NCI-H524 (cell line): ENCODE measurements at places on chromosomes 6 and 20.
A peak's percentile ranks its signal among the peaks of the same experiment; 100 is the strongest.

DNA sequence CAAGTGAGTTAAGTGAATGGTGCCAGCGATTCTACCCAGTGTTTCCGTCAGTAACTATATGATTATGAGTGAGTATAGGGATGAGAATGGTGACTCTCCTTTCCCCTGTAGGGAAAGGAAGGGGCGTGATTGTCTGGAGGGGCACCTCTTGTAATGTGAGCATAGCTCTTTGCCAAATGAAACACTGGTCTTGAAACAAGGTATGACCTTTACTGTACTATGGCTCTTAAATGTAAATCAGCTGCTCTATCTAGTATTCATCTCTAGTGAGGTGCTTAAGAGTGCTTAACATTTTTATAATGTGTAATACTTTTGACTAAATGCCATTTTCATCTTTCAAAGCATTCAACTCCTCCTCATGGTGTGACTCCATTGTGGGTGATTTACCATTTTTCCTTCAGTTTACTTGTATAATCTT is 11.0 kb downstream of the PANK2 start:
- DNase-seq: no peak

- DNase-seq: peak; percentile 93
Measured at GRCh38 chr20:57835588-57836455, 126.0 kb upstream of the PMEPA1 start.

DNA sequence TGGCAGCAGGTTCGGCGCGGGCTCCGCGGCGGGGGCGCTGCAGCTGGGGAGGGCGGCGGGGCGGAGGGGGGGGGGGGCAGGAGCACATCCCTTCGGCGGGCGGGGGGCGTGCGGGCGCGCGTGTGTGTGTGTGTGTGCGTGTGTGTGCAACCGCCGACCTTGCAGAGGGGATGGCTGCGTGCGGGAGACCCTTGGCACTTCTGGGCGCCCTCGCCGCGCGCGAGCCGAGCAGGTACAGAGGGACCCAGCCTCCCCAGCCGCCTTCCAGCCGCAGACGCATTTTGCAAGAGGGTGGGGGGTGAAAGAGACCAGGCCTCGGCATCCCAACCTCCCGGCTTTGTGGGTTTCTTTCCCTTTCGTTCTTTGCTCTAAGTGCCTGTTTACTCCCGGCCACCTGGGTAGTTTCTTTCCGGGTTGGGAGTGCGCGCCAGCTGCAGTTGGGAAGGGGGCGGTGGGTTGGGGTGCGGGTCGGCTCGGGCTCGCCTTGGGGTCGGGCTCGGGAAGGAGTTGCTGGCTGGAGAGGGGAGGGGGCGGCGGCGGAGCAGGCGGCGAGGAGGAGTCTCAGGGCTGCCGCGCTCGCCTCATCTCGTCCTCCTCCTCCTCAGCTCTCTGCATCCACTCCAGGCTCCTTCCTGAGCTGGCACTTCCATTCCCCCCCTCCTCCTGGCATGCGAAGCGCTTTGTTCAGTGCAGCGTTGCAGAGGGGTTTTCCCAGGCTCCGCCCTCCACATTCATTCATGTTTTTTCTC is 620 bp downstream of the HIVEP1 start:
- peak; percentile 77 for DNase-seq

DNA sequence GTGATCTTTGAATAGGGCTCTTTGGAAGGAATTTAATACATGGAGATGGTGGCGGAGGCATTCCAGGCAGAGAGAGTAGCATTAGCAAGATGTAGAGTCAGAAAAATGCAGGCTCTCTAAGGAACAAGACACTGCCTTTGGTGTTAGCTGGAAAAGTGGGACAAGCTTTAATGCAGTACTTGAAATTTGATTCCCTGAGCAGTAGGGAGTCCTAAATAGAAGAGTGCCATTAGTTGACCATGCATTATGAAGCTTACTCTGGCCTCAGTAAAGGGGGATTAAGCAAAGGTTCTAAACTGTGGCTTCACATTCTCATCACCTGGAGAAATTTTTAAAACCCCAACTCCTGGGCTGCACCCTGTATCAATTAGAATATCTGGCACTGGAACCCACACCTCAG is 494.8 kb upstream of the SOX4 start:
- peak; percentile 8 for DNase-seq

GRCh38 chr6:5302220-5302946 is 41.1 kb downstream of the FARS2 start:
- peak; percentile 48 for DNase-seq

DNA sequence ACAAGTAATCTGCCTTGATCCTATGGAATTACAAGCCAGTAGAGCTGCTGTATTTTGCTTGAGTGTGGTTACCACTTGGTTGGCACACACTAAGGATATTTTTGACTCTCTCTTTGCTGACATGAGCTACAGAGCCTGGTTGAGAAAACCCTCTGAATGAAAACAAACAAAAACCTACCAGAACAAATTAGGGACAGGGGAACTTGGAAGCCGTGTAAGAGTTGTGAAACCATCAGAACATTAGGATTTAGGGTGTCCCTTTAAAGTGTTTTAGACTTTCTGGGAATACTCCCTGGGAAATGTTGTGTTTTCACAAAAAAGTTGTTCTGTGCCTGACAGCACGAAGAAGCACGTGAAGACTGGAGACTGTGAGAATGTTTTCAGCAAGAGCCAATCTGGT is 20.5 kb upstream of the PDE7B start:
- no peak for DNase-seq

DNA sequence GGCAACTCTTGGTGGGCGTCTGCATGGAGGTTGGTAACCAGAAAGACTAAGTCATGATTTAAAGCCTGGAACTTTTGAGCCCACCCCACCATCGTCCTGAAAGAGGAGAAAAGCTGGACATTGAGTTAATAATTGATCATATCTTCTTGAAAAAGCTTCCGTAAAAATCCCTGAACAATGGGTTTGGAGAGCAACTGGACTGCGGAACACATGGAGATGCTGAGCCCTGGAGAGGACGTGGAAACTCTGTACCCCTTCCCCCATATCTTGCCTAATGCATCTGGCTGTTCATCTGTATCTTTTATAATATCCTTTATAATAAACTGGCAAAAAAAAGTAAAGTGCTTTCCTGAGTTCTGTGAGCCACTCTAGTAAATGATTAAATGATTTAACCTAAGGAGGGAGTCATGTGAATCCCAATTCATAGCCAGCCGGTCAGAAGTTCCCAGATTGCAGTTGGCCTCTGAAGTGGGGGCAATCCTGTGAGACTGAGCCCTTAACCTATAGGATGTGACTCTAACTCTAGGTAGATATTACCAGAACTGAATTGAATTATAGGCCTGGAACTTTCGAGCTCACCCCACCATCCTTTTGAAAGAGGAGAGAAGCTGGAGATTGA is 26.5 kb upstream of the LGSN start:
- no peak for DNase-seq

- DNase-seq: no peak
Measured at GRCh38 chr6:167090171-167090570, 32.7 kb upstream of the CCR6 start.

DNA sequence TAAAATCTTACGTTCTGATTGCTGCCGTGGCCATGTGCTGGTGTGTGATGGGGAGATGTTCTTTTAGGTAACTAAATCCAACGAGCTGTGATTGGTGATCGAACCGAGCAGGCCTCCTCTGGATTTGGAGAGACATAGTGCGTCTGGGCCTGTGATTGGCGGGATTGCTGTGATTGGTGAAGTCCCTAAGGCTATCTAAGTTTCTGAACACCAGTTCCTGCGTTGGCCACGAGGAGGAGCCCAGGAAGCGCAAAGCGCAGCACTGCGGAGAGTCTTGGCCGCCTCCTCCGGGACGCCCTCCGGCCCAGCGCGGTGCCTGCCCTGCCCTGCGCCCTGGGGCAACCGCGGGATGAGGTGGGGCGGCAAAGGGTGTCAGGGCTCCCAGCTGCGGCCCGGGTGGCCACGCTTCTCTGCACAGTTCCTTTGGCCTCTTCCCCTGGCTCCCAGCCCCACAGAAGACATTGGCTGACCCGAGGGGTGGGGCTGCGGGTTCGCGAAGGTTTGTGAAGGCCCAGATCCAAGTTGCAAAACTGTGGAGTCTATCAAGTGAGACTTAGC is 33.0 kb downstream of the HNF4A start:
- peak; percentile 64 for DNase-seq

GRCh38 chr6:81792826-81793225 is 40.3 kb upstream of the TENT5A start:
- no peak for DNase-seq

GRCh38 chr6:39279539-39279938 is 34.7 kb downstream of the KCNK17 start:
- no peak for DNase-seq

DNA sequence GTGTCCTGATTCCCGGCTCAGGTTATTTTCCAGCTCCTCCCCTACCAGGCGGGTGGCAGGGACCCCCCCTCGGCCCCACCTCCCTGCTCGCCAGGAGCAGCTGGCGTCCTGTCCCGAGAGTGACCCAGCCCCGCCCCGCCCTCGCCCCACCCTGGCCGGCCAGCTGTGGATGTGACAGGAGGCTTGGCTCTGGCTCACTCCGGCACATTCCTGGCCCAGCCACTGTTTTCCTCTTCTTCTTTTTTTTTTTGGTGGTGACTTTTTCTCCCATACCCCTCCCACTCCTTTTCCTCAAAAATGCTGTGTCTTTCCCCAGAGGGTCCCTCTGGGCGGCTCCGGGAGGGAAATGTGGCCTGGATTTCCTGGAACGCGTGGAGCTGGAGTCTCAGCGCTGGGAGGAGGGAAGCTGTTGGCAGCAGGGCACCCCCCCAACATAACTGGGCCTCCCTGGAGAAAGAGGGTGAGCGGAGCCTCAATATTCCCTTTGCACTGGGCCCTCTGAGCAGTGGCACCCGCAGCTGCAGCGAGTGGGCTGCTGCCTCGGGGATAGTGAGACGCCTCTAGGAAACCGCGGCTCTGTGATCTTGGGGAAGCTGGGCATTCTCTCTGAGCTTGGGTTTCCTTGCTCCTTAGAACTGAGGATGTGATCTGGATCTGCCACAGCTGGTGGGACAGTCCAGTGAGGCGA is 28.3 kb upstream of the CSNK2A1 start:
- DNase-seq: peak; percentile 86

- no peak for DNase-seq
Measured at GRCh38 chr20:17534077-17534476, 2.9 kb upstream of the BFSP1 start.

- no peak for DNase-seq
Measured at GRCh38 chr6:4667591-4667990, 108.6 kb upstream of the CDYL start.

DNA sequence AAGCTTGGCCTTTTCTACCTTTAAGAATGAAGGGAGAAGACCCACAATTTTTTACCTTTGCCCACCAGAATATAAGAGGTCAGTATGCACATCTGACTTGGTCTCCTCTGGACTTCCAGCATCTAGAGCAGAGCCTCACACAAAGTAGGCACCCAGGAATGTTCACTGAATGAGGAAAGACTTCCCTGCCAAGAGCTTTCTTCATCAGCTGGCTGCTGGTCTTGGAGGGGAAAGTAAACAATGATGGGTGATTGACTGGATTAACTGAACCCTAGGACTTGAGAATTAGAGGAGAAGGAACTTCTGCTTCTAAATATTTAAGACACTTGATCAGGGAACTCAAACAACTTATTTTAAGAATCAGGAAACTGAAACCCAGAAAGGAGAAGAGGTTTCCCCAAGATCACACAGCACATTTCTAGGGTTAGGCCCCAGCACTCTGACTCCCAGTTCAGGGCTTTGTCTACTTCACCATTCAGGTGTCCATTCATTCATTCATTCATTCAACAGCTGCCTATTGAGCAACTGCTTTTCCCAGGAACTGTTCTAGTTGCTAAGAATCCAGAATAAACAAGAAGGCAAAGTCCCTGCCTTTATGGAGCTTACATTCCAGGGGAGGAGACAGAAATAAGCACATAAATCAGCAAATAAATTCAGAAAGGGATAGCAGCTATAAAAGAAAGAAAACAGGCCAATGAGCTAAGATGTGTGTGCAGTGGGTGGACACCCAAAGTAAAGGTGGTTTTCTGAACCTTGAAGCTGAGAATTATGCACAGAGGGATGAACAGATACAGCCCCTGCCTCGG is 216.9 kb upstream of the LRFN2 start:
- DNase-seq: no peak

GRCh38 chr20:38113401-38114325 is 51.4 kb downstream of the TGM2 start:
- DNase-seq: peak; percentile 43

- DNase-seq: no peak
Measured at GRCh38 chr20:23042270-23042669, 7.2 kb downstream of the SSTR4 start.

- no peak for DNase-seq
Measured at GRCh38 chr6:88705601-88706000, 257.8 kb downstream of the RNGTT start.

DNA sequence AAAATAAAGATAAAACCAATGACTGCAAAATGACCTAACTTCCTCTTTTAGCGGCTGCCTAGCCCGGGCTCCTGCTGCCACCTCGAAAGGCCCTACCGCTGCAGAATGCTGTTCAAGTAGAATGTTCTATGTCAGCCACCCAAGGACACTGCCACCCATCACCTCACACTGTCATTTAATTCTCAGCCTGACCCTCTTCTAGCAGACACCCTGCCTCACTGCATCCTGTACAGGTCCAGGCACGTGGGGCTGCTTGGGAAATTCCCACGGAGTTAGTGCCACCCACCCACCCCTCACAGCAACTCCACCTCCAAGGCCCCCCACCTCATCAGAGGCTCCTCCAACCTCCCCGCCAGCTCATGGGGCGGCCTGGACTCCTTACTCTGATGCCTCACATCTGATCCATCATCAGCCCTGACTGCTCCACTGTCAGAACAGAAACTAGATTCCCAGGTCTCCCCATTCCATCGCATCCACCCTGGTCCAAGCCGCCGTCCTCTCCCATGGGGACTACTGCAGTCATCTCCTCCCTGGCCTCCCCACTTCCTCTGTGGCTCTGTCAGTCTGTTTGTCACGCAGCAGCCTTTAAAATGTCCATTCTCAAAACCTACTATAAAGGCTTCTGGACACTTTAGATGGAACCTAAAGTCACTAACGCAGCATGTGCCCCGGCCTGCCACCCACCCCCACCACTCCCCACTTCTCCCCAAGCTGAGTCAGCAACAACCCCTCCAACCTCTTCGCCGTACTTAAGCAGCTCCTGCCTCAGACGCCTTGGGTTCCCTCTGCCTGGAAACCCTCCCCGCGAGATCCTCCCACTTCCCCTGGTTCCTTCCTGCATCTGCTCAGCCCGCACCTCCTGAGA is 17.0 kb downstream of the NFATC2 start:
- DNase-seq: no peak

DNA sequence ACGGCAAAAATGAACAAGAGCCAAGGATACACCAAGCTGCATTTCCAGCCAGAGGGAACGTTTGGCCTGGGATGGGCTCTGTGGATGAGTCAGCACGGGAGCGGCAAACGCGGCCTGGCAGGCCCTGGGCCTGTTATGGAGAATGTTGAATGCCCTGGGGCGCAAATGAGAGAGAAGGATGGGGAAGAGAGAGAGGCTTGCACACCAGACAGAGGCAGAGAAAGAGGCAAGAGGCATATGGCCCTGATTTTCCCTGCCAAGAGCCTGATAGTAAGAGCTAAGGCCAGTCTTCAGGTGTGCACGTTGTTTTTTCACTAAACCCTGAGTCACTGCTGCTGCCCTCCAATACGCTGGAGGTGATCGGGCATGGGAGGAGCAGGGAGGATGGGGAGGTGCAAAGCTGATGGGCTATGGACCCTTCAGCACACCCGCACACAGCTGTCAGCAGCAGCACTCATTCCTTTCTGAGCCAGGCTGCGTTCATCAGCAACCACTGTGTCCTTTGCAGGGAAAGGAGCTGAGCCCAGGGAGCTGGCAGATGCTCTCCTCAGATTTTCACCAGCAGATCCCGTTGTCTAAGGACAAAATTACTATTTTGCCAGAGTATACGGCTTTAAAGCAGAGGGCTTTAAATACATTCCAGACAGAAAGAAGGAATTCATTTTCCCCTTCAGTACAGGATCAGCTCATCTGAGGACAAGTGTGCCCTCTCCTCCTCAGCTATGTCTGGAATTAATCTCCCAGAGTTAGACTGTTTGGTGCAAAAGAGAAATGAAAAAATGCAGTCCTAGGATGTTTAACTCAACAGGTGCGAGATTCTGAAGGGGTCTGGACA is 61.7 kb upstream of the SLC22A23 start:
- peak; percentile 60 for DNase-seq
